MM.1S (cell line): ENCODE measurements at places on chromosomes 6 and 20.
A peak's percentile ranks its signal among the peaks of the same experiment; 100 is the strongest.

- DNase-seq: no peak
These were observed at the start of gene CFB for GRCh38 chr6:31945507-31946369. Gene CFB (plus strand): TSS chr6:31946095. CDS start chr6:31946222, 127 bp downstream.

- DNase-seq: no peak
These were observed 208.3 kb upstream of the RAB32 start for GRCh38 chr6:146335336-146335735.

GRCh38 chr6:118660218-118660569 lies 8.8 kb upstream of the CEP85L start:
- DNase-seq: peak; percentile 52

GRCh38 chr6:111764238-111765175 lies 108.7 kb downstream of the FYN start:
- no peak for DNase-seq

- DNase-seq: no peak
These were observed 67.8 kb upstream of the CITED2 start for GRCh38 chr6:139442188-139442671.

DNA sequence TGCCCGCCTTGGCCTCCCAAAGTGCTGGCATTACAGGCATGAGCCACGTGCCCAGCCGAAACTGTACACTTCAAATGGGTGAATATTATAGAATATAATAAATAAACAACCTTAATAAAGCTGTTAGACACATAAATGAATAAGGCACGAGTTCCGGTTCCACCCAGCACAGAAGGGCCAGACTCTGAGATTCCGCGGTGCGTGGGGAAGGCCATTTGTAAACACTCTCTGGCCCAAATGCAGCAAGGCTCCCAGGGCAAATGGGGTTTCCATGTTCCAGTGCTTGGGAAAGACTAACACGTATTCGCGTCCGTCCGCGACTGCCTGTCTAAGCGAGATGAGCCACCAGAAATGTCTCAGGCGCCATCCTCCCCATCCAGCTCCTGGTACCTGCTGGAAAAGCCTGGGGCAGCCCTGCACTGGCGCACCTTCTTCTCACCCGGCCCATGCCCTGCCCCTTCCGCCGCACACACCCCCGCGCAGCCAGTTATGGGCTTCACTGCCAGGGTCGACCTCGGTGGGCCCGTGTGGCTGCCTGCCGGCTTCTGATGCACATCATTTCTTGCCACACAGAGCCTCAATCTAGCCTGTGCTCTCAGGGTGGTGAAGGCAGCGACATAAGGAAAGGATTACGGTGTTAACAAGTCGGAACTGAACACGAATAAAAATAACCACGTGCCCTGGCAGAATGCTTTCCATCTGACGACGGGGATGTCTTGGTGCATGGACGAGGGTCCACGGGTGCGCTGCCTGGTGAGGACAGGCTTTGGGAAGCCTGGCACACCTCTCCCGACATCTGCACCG lies 5.5 kb upstream of the LSM14B start:
- DNase-seq: no peak

GRCh38 chr6:161906571-161906970 lies 632.7 kb upstream of the AGPAT4 start:
- DNase-seq: no peak

DNA sequence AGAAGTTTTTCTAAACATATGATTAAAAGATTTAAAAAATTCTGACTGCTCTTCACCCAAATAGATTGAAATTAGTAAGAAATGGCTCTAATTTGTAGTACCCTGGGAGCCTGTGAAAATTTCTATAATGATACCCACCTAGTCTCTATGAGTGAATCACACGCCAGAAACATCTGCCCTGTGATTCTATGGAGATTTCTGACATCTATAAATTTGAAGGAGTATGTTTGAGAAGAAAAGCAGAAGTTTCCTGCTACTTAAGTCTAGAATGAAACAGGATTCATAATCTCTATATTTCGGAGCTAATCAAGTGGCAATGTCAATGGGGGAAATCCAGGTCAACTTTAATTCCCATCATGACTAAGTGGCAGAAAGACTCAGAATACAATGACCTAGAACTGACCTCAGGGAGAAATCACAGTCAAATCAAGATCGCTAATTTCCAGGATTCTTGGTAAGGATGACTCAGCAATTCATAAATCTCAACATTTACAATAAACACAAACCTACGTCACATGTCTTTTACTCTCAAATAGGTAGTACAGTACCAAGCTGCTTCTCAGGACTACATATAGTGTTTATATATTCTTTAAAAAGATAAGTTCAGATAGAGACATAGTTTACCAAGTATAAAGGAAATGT lies 186.2 kb upstream of the TNFAIP3 start:
- no peak for DNase-seq

DNA sequence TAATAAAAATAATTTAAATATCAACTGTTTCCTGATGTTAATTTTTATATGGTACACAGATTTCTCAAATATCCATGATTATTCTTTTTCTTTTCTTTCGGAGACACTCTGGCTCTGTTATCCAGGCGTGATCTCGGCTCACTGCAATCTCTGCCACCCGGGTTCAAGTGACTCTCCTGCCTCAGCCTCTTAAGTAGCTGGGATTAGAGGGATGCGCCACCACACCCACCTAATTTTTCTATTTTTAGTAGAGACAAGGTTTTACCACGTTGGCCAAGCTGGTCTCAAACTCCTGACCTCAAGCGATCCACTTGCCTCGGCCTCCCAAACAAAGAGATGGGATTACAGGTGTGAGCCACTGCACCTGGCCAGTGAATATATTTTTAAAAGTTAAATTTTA lies 20.5 kb downstream of the ROMO1 start:
- DNase-seq: no peak

DNA sequence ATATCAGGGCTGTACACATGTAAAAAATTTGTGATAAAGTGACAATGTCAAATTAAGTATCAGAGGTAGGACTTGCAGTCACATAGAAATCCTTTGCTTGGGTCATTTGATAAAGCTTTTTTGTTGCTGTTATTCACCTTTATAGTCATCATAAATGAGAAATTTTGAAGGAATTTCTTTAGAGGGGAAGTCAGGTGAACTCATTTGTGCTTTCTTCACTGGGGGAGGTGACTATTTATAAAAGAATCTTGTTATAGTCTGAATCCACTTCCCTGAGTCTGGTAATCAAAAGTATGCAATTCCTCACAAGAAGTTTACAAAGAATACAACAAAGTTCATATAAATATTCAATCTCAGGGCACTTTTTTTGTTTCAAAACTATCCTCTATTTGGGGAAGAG lies 47.7 kb downstream of the FRK start:
- no peak for DNase-seq

DNA sequence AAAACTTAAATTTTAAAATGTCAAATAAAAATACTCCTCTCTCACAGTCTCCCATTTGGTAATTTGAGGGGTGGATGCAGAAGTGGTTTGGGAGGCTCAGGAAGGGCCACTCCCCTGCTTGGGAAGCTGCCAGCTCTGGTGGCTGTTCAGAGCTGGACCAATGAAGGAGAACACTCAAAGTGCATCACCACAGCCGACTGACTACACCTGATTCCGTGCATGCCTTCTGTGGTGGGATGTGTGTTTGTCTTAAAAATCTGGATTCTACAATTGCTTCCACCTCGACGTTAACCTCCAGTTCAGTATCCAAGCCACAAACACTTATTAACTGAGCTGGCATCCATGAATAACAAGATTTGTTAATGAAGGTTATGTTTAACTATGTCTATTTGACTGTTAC lies 137.3 kb downstream of the FOXC1 start:
- no peak for DNase-seq

GRCh38 chr20:37915800-37916570 lies 13.1 kb downstream of the VSTM2L start:
- no peak for DNase-seq

DNA sequence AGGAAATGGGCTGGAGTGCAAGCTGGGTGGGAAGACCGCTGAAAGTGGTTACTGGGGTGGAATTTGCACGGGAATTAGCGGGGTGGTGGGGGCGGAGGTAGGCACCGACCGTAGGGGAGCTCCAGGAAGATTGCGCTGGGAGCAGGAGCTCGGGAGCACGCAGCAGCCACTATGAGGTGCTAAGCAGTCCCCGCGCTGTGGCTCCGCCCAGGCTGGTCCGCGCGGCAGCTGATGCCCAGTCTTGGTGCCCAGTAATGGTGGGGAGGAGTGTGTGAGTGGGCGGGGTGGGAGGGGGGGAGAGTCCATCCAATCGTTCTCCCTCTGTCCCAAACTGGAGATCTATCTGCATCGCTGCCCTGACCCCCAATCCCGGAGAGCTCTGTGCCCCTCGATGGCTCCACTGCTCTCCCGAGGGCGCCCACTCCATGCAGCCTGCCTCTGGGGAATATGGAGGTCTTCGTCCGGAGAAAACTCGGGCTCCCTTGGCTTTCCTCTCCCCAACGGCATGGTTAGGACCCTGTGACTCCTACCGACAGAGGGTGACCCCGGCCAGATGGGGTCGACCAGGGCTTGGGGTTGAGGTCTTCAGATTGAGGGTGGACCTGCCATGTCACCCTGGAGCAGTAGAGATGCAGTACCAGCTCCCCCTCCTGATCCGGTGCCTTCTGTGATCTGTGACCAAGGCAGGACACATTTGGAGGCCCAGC lies 5.3 kb downstream of the TP53TG5 start:
- DNase-seq: no peak

GRCh38 chr6:143741480-143741879 lies 63.7 kb downstream of the PHACTR2 start:
- DNase-seq: no peak

DNA sequence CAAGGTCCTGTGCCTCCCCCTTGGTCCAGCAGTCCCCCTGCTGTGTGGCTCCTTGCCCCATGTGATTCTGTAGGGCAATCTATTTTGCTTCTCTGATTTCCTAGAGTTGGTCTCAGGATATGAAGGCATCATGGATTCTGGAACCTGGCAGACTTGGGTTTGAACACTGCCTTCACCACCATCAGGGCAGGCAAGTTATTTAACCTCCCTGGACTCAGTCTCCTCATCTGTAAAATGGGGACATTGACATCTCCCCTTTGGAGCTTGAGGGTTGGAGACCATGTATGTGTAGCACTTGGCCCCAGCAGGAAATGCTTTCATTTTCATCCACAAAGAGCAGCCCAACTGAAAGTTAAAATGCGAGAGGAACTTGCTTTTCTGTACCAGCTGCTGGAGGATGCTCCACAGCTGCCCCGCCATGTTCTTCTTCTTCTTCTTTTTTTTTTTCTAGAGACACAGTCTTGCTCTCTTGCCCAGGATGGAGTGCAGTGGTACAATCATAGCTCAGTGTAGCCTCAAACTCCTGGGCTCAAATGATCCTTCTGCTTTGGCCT lies 6.7 kb downstream of the TOX2 start:
- DNase-seq: peak; percentile 81

DNA sequence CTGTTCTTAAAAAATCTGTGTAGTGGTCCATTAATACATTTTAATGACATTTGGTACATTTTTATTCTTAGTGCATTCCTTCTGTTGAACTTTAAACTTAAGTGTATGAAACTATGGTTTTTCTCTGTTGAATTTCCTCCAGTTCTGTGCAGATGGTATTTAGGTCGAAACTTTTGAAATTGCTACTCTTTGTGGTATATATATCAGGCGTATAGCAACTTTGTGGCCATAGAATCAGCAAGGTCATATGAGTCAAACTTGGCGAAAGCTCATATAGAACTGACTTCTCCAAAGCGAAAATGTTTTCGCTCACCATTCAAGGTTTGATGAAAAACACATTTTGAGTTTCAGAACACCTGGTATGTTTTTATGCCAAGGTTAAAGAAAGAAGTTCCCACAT lies 93.7 kb downstream of the MAP3K4 start:
- DNase-seq: no peak

GRCh38 chr6:148837941-148838340 lies 91.1 kb downstream of the UST start:
- DNase-seq: no peak

- no peak for DNase-seq
These were observed 77.5 kb upstream of the BEND3 start for GRCh38 chr6:107192830-107193229.

DNA sequence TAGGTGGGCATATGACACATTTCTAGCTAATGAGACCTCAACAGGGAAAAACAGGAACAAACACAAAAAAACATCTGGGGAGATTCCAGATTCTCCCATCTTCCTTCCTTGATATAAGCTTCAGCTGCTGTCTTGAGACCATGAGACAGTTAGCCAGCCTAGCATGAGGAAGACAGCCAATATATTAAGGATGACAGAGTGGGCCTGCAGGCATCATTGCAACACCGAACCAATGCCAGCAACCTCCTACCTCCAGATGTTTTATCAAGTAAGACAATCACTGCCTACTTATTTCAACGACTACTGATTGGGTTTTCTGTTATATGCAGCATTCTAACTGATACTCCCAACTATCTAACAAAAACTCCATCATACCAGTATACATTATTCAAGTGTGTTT lies 119.0 kb downstream of the ISM1 start:
- DNase-seq: no peak

GRCh38 chr6:13444604-13445003 lies 42.8 kb downstream of the GFOD1 start:
- no peak for DNase-seq

DNA sequence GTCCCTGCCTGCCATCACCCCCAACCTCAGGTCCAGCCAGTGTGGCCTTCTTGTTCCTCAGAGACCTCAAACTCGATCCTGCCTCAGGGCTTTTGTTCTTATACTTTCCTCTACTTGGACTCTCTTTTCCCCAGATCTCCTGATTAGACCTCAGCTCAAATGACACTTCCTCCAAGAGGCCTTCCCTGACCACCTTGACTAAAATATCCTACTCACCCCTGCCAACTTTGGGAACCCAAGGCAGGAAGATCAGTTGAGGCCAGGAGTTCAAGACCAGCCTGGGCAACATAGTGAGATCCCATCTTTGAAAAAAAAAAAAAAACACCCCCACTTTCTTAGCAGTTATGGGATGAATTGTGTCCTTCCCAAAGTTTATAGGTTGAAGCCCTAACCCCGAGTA lies 73.5 kb downstream of the CHMP4B start:
- DNase-seq: no peak

GRCh38 chr6:117947234-117947633 lies 40.2 kb downstream of the SLC35F1 start:
- no peak for DNase-seq

DNA sequence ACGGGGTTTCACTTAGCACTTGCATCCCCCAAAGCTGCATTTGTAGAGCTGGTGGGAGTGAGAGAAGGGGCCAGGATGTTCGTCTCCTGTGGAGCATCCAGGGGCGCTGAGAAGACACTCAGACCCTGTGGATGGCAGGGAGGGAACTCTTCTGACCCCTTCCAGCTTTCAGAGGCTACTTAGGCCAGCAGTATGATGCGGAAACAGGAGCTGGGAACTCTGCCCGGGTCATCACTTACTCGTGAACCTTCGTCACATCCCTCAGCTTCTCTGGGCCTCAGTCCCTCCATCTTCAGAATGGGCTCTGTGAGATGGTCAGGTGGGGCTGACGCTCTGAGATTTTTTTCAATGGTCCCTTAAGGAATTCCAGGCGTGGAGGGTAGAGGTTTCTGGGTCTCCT lies 228.5 kb downstream of the TAF4 start:
- DNase-seq: no peak

DNA sequence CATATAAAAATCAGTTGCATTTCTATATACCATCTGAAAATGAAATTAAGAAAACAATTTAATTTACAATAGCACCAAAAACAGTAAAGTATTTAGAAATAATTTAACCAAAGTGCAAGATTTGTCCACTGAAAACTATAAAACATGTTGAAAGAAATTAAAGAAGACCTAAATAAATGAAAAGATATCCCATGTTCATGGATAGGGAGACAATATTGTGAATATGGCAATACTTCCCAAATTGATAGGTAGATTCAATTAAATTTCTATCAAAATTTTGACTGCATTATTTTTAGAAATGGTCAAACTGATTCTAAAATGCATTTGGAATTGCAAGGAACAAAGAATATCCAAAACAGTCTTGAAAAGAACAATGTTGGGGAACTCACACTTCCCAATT lies 17.6 kb upstream of the POU3F2 start:
- no peak for DNase-seq

GRCh38 chr6:169326067-169326799 lies 72.6 kb upstream of the THBS2 start:
- DNase-seq: no peak
